Activated CD4-positive, CD25-positive, alpha-beta regulatory T cell treated with anti-CD3 and anti-CD28 coated beads, Interleukin-2, amount 50 U/mL, for 72 hours (primary cell): ENCODE measurements at places on chromosomes 5 and 9.

- DNase-seq: no peak
These were observed 716 bp downstream of the HARS1 start for GRCh38 chr5:140690376-140690932.

GRCh38 chr5:133945568-133945967 lies 22.9 kb downstream of the C5orf15 start:
- no peak for DNase-seq

GRCh38 chr5:4941957-4942830 lies 197.9 kb upstream of the ADAMTS16 start:
- peak; percentile 32 for DNase-seq

GRCh38 chr5:154098465-154098864 lies 59.7 kb downstream of the MFAP3 start:
- no peak for DNase-seq

DNA sequence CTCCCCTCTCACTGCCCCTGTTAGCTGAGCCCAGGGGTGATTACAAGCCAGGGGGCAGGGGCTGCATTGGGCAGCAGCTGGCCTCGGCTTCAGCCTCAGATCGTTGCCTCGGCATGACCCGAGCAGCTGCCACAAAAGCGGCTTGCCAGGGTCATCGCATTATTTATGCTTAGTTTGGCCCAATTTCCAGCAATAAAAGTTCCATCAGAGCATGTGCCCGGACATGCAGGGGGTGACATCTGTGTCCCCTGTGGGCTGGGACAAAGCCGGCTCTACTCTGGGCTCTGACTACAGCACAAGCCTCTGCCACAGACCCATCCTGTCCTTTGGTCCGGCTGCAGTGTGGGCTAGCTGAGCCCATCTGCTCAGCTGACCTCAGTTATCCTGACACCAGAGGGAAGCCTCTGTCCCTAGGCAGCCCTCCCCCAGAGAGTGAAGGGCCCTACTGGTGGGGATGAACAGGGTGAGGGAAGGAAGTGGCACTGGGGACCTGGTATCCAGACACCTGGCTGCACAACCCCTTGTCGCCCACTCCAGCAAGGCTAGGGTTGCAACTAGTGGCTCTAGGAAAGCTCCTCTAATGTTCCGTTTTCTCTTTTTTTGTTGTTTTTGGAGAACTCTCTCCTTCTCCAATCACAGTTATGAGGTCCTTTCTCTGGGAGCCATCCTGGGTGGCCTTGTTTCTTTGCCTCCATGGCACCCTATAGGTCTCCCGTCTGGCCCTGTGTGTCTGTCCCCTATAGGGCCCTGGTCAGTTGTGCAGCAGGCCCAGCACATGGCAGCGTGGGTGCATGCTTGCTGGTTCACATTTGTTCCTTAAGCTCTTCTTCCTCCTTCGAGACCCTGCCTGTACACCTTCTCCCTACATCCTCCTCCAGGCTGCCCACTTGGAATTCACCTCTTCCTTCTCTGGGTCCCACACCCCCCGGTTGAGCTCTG lies 13.3 kb upstream of the GADD45G start:
- DNase-seq: no peak

DNA sequence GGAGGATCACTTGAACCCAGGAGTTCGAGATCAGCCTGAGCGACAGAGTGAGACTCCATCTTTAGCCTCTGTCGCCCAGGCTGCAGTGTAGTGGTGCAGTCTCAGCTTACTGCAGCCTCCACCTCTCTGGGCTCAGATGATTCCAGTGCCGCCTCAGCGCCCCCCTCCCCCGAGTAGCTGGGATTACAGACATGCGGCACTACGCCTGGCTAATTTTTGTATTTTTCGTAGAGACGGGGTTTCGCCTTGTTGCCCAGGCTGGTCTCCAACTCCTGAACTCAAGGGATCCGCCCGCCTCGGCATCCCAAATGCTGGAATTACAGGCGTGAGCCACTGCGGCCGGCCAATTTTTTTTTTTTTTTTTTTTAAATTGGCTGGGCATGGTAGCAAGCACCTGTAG lies 2.3 kb upstream of the HSPA9 start:
- DNase-seq: no peak

GRCh38 chr5:163252950-163253349 lies 184.4 kb upstream of the CCNG1 start:
- DNase-seq: no peak

DNA sequence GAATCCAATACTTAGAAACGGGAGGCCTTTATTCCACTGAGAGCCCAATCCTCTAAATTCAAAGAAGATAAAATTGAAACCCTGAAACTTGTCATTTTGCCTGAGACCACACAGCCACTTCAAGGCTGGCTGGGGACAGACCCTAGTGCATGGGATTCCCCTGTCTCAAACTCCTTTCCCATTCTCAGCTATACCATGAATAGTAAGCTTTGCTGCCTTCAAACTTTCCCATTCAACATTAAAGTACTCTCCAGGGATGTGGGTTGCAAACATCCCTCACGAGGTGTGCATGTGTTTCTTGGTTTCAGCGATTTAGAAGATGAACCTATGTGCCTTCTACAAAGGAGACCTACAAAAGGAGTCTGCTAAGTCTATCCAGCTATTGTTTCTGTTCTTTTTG lies 64.6 kb downstream of the GABRB2 start:
- DNase-seq: no peak

DNA sequence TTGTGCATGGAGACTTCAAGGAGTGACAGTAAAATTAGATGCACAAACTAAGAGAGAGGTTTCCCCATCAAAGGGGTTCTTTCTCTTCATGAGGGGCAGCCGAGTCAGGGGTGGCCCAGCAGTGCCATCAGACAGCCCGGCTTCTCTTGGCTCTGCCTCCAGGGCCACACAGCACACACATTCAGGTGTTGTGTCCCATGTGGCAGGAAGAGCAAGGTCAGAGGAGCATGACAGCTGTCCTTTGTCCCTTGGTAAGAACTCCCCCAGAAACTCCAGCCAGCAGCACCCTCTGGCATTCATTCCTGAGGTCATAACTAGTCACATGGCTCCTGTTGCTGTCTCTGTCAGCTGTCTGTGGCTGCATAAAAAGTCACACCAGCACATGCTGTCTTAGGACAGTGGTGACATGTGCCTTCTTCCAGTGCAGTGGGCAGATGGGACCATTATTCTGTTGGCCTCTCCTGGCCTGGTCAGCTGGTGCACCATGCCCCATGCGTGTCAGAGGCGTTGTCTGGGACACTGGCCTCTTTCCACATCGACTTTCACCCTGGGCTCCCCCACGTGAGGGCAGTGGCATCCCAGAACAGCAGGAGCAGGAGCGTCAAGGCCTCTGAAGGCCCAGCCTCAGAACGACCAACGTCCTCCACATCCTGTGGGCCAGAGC lies 78.4 kb upstream of the OTULINL start:
- no peak for DNase-seq

GRCh38 chr5:135024956-135025729 lies 8.9 kb downstream of the PITX1 start:
- DNase-seq: no peak

GRCh38 chr9:1083325-1083913 lies 33.3 kb downstream of the DMRT2 start:
- no peak for DNase-seq

- no peak for DNase-seq
These were observed 127.9 kb downstream of the NNT start for GRCh38 chr5:43730832-43731342.

GRCh38 chr9:106400950-106401349 lies 462.0 kb upstream of the ZNF462 start:
- no peak for DNase-seq

DNA sequence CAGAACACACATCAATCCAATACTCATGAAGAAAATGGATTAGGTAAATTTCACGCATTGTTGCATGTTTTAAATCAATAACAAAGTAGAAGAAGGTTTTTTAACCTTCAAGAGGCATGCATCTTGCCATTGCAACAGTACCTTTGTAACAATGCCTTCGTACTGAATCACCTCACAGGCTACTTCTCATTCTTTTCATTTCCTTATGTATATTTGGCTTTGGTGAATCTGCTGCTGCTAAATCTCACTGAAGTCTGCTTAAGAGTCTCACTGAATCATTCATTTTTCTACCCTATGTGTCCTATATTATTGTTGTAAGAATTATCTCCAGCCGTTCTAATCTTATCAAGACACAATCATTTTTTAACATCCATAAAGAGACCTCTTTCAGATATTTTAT lies 152.5 kb downstream of the CDH10 start:
- DNase-seq: no peak

- no peak for DNase-seq
These were observed 114.2 kb downstream of the RGS3 start for GRCh38 chr9:113577525-113578261.

DNA sequence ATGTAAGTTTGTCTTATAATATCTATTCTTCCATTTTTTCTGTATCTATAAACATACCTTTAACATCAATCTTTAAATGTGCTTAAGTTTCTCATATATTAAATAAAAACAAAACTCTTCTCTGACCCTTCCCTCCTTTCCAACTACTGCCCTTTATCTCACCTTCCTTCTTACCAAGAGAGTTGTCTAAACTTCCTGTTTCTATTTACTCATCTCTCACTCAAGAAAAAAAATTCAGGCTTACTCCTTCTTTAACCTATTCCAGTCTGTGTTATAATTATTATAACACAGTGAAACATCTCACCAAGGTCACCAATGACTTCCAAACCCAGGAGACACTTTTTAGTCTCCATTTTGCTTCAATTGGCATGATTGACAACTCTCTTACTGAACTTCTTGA lies 140.9 kb downstream of the CCDC171 start:
- no peak for DNase-seq

DNA sequence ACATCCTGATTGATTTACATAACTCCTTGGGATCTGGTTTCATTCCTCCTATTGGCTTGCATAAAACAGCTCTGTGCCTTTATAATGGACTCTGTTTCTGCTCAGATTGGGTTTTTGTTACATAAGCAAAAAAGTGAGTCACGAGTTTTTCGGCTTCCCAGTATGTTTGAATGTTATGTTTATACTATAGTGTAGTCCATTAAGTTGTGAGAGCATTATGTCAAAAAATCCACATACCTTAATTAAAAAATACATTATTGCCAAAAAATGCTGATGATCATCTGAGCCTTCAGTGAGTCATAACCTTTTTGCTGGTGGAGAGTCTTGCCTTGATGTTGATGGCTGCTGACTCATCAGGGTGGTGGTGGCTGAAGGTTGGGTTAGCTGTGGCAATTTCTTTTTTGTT lies 144.6 kb downstream of the CCDC171 start:
- no peak for DNase-seq

GRCh38 chr5:172823840-172824362 lies 10.2 kb upstream of the ERGIC1 start:
- no peak for DNase-seq

DNA sequence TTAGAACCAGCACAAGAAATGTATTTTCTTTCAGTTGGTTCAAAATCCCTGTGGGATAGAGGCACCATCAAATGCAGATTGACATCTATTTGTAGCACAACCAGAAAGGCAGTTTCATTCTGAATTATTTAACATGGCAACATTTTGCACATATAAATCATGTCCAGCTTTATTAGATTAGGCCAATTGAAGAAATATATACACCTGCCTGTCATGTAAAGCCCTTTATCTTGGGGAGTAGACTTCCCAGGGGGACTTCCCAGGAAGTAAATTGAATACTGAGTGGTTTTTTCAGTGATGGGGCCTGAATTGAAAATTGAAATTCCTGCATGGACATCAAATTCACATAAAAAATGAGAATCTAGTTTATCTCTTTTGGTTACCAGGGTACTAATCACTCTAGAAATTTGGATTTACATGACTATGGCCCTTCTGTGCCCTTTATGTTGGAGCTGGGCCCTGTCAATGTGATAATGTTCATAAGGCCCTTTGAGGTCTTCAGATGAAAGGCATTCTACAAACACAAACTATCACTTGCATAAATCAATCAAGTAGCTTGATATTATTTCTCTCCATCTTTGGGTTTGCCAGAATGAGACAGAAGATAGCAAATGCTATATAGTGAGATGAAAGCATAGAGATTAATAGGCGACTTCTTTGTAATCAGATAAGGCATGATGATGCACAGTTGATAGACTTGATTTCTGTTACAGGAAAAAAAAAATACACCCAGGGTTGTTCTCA lies 26.2 kb upstream of the ZNF608 start:
- no peak for DNase-seq

DNA sequence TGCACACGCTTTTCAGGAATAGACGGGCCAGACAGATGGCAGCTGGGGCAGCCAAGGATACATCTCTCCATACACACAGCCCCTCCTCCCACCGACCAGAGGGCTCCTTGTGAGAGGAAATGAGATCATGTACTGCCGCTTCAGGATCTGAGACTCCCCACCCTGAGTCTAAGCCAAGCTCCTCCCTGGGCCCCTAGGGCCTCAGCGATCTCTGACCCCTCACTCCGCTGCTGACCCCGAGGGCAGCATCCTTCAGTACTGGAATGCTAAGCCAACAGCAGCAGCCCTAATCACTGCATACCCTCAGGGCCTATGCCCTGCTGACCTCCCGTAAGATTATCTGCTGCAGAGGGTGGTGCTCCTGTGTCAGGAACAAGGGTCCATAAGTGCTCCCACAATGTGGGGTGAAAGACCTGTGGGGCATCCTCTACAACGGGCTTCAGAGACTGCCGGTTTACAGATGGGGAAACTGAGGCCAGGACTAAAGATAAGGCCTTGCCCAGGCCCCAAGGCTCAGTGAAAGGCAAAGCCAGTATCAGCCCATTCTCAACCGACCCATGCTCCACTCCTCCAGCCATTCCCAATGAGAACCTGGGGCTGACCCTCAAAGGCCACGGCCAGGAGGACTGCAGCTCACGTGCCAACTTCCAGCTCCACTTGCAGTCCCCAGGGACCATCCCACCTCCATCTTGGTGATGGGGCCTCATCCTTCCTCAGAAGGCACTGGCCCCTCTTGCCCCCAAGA lies 37.5 kb downstream of the BICD2 start:
- no peak for DNase-seq

- DNase-seq: no peak
These were observed 361.6 kb upstream of the SLC30A5 start for GRCh38 chr5:68732251-68732650.

GRCh38 chr9:82201196-82201595 lies 212.6 kb downstream of the SPATA31D1 start:
- DNase-seq: no peak

- no peak for DNase-seq
These were observed 156.7 kb downstream of the DOCK8 start for GRCh38 chr9:371349-371748.

- no peak for DNase-seq
These were observed 11.7 kb downstream of the NIPAL4 start for GRCh38 chr5:157471709-157472108.

DNA sequence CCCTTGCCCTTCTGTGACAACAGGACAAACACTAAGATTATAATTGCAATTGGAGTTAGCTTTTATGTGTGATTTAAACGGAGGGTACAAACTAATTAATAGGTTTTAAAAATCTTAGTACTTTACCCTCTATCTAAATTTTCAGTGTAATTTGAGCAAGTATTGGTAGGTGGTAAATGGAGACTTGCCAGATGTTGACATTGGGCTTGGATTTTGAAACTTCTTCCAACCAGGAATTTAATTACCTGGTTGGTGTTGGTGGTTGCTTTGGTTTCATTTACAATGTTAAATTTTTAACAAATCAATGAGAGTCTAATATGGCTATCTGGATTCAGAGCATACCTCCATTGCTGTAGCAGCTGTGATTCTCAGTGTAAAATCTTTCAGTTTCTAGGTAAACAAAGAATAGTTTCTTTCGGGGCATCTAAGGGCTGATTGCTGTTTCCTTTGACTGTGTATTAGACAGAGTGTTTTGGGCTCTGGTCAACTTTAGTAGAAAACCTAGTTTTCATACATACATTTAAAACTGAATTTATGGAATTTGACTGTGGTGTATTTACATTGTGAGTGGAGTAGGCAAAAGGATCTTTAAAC lies 1.9 kb downstream of the DAPK1 start:
- no peak for DNase-seq

GRCh38 chr9:115018547-115019435 lies 88.4 kb upstream of the TNFSF8 start:
- no peak for DNase-seq
